ENCODE measurements at places on chromosomes 2 and 18.

DNA sequence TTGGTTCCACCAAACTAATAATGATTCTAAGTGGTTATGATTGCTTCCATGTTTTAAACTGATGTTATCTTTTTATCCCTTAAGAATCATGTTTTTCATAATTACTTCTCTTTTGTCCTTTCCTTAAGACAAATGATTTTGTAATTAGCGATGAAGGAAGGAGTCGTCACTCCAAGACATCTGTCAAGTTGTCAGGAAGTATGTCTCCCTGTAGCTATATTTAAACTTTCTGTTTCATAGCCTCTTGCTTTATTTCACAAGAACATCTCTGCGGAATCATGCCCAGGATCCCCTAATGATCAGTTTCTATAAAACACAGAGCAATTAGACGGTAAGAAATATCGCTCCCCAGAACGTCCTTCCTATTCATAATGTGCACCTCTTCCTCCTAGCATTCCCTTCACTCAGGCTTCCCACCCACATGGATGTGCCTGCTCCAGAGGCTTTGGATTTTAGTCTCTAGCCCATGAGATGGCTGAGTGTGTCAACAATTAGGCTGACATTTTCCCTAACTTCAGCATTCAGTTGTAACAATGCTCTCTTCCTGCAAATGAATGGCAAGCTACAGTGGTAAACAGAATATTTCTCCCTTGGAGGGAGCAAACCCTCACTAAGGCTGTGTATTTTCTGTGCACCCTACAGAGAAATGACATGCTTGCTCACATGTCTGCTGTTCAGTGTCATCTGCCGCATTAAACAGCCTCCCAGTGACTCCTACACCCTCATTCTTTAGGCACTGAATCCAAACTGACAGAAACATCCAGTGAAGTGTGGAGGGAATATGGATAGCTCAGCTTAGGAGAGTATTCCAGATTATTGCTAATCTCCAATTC lies 879.6 kb upstream of the CELF4 start:
- DNase-seq = no peak

DNA sequence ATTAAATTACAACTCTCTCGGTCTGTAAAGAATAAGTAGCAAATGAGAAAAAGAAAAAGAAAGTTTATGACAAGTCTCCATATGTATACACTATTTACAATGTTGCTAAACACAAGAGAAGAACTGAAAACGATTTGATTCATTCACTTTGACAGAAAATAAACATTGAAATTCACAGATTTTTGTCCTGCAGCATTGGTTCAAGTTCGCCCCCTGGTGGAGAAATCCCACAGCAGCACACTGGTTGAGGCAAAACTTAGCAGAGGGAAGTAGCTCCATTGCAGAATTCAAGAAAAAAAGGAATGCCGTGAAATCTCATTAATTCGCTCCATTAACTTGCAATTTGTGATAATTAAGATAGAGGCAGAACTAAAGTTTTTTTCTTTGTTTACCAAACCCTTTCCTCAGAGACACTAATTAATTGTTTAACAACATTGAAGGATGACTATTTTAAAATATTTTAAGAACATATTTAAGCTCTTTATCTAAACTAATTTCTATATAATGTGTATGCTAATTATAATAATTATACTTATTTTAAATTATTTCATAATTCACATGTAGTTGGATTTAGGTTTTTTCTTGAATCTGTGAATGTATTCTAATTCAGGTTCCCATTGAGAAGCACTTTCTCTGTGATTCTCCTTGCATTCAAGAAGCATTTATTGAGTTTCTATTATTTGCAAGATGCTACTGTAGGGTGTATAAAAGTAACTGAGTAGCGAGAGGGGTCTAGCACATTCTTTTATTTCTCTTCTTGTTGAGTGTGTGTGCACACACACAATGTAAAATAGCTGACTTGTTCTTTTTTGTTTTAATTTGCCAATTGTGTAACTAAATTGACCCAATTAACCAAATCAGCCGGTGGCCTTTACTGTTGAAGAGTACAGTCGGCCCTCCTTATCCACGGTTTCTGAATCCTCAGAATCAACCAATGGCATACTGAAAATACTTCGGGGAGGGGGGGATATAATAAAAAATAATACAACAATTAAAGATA lies 74.1 kb downstream of the COL4A3 start:
- peak; percentile 40 for DNase-seq

GRCh38 chr18:4040391-4041092 lies 414.6 kb downstream of the DLGAP1 start:
- DNase-seq = no peak

- peak; percentile 25 for DNase-seq
These were observed 39.9 kb upstream of the DARS1 start for GRCh38 chr2:136025057-136025973.

GRCh38 chr18:22550366-22550765 lies 132.7 kb upstream of the CTAGE1 start:
- no peak for DNase-seq

- DNase-seq = no peak
These were observed 34.9 kb downstream of the ANO7 start for GRCh38 chr2:241223211-241224017.

- DNase-seq = no peak
These were observed 34.8 kb upstream of the ACAA2 start for GRCh38 chr18:49848115-49848514.
